ENCODE measurements at places on chromosomes 4 and X. TPM values are rescaled to one million over a fixed set of nuclear protein-coding genes. Genes with fewer than 3 reads are reported as not detected.
A peak's percentile ranks its signal among the peaks of the same experiment; 100 is the strongest.

- peak; percentile 43 for DNase-seq
These were observed at the start of gene MSL3 for GRCh38 chrX:11757719-11758399. TSS of gene MSL3 (plus strand) at chrX:11758237. CDS start at chrX:11758264, 27 bp downstream.

GRCh38 chr4:127403471-127404084, 229.2 kb upstream of the INTU start:
- peak; percentile 46 for DNase-seq

DNA sequence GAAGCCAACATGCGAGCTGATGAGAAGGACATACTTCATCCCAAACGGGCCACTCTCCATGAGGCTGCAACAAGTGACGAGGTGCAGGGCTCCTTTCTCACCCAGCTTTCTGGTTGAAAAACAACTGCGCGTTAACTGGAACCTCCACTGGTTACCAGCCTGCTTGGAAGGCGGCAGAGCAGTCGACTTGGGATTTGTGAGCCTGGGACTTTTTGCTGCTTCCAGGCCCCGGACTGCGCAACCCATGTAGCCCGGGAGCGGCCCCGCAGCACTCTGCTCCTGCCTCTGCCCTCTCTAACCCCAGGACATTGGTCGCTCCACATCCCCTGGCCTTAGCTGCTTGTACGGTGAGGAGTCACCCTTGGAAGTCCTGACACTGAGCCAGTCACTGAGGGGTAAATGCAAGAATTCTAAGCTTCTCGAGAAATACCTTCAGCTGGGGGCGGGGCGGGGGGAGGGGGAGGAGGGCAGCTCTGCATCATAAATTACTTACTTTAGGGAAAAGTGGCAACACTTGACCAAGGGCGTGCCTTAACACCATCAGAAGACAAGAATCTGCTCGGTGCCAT, 72.7 kb downstream of the MTMR1 start:
- DNase-seq = no peak

GRCh38 chr4:7960790-7961655, 21.4 kb upstream of the AFAP1 start:
- peak; percentile 87 for DNase-seq

DNA sequence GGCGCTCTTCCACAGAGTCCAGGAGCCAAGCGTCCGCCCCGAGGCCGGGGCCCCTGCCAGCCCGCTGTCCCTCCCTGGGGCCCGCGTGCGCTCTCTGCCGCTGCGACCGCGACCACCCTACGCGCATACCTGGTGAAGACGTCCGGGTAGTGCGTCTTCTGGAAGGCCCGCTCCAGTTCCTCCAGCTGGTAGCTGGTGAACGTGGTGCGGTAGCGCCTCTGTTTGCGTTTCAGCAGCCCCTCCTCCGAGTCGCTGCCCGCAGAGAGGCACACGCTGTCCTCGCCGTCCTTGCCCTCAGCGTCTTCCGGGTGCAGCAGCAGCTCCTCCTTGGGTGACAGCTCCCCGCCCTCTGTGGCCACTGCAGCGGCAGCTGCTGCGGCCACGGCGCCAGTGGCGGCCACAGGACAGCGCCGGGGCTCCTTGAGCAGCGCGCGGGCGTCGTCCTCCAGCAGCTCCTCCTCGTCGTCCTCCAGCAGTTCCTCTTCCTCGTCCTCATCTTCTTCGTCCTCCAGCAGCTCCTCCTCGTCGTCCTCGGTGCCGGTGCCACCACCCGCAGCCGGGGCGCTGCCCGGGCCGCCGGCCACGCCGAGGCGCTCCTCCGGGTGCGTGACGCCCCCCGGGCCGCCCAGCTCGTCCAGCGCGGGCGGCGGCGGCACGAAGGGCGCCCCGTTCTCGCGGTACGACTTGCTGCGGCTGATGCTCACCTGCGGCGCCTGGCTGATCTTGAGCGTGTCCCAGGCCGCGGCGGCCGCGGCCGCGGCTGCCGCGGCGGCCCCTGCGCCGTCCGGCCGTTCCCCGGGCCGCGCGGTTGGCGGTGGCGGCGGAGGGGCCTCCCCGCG, 2.8 kb downstream of the ARX start:
- DNase-seq = no peak

- DNase-seq = no peak
These were observed 23.2 kb upstream of the AMOT start for GRCh38 chrX:112863850-112864249.

DNA sequence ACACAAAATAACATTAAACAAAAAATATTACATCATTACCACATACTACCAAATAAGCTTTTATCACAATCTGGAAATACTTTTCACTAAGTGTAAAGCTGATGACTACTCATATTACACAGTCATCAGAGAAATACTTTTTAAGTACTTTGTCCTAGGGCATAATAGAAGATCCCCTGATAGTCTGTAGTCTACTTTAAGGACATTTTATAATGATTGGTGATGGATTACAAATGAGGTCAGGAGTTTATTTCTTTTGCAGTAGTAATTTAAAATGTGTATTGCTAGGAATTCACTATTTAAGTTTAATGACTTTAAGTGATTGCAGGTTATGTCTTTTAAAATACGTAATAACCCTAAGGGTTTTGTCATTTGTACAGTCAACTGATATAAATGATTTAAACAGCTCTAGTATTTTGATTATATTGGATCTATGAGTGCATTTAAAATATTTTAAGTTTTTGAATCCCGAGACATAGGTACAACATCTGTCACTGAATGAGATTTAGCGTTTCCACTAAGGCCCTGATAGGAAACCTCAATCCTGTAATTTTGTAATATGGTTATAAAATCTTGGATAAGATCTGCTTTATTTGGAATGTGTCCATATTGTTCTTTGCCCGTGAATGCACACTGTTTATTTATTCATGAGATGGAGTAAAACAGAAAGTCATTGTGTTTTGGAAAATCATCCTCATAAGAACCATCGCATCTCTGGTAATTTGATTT, 189.5 kb downstream of the ARAP2 start:
- DNase-seq = peak; percentile 17

- no peak for DNase-seq
These were observed 46.2 kb downstream of the CASK start for GRCh38 chrX:41877167-41877566.

- DNase-seq = no peak
These were observed 11.3 kb upstream of the SLC2A9 start for GRCh38 chr4:10032625-10033024.

DNA sequence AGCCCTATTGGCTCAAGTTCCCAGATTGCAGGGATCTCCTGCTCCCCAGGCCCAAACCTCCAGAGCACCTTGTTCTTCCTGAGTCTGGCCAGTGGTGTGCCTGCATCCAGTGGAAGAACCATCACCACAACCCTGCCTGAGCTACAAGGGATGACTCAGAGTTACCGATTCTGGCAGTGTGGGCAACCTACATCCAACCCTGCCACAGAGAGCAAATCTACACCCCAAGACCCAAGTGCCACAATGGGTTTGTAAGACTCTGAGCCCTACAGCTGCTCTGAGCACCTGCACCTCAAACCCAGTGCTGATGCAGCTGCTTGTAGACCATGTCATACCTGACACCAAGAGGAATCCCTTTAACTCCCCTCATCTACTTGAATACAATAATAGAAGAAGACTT, 110.0 kb downstream of the SOWAHB start:
- no peak for DNase-seq

DNA sequence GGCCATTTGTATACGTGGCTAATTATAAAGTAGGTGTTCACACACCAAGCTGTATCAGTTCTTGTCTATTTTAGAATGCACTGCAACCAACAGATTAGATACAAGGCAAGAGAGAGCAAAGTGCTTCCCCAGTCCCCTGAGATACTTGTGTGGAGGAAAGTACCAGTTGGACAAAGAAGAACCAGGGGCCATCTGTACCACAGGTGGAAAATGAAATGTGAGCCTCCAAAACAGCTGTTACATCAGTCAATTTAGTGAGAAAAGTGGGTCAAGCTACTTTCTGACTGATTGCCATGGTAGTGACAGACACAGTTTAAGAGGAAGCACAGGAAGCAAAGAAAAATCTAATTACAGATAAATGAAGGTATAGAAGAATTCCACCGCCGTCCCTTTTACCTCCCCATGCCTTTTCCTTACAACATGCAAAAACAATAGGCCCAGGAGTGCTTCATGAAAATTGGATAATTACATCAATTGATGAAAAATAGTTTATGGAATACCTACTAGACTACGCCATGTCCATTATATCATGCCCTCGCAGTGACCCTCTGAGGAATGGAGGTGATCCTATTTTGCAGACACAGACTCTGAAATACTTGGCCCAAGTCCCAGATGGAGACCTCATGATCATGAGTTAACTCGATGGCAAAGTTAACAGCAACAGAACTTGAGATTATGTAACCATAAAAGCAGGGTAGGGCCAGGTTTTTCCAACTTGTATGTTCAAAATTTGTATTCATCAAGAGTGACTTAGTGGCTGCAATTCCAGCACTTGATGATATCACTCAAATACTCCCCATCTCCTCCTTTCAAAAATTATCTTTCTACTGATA, 15.8 kb downstream of the SMPX start:
- DNase-seq = no peak

DNA sequence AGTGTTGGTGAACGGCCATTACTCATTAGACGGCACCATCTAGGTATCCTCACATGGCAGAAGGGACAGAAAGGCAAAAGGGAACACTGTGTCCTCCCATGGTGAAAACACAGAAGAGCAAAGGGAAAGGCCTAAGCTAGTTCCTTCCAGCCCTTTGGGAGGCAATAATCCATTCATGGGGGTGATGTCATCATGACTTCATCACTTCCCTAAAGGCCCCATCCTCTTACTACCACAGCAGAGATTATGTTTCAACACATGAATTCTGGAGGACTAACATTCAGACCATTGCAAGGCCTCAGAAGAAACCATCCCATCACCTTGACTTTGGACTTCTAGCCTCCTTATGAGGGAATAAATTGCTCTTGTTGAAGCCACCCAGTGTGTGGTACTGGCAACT, 238.2 kb downstream of the MGST2 start:
- DNase-seq = no peak

- no peak for DNase-seq
These were observed 32.5 kb upstream of the FHDC1 start for GRCh38 chr4:152903658-152904057.

- DNase-seq = peak; percentile 72
These were observed at the start of gene USP11 for GRCh38 chrX:47232803-47233332. TSS of gene USP11 (plus strand) at chrX:47233009. CDS start at chrX:47233044, 35 bp downstream.

- DNase-seq = peak; percentile 59
These were observed at the start of gene FGF5 for GRCh38 chr4:80266253-80266901. TSS of gene FGF5 (plus strand) at chr4:80266664. CDS start at chr4:80266825, 161 bp downstream.

DNA sequence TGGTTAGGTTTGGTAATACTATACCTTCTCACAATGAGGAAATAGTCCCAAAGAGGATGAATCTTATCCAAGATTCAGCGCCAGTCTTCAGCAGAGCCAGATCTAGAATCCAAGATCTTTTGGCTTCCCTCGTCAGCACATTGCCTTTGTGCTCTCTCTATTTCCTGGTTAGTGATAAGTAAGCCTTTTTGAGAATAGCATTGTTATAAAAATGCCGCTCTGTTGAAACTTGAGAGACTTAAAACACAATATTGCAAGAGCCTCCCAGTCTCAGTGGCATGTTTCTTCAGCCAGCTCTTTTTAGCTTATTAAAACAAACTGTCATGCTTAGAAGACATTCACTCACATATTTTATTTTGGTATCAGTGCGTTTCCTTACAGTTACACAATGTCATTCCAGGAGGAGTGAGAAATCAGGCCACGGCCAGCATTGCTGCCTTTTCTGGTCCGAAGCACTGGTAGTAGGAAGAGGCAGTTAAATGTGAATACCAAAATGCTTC, 141.4 kb downstream of the KLHL8 start:
- no peak for DNase-seq

DNA sequence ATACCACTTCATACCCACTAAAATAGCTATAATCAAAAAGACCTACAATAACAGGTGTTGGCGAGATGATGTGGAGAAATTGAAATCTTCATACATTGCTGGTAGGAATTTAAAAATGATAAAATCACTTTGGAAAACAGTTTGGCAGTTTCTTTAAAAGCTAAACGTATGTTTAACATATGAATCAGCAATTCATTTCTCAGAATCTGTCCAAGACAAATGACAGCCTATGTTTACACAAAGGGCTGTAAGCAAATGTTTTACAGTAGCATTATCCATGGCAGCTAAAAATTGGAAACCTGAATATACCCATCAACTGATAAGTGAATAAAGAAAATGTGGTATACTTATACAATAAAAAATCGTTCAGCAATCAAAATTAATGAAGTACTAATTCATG, 33.0 kb upstream of the ABCG2 start:
- no peak for DNase-seq

GRCh38 chr4:125590158-125590557, 275.4 kb downstream of the FAT4 start:
- no peak for DNase-seq

DNA sequence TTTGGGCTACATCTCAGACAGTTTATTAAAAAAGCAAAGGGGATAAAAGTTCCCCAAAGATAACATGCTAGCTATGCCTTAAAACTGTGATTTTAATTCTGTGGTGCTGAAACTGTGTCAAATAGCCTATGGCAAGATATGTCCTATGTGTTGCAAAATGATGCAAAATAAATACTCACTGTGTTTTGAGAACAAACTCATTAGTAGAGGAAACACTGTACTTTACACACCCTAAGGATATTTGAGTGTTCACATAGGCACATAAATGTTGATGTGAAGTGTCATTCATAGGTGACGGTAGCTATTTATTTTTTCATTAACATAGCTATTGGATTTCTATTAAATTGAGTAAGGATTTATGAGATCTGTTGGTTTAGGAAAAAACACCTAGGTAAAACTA, 351.9 kb downstream of the FAT4 start:
- DNase-seq = no peak

DNA sequence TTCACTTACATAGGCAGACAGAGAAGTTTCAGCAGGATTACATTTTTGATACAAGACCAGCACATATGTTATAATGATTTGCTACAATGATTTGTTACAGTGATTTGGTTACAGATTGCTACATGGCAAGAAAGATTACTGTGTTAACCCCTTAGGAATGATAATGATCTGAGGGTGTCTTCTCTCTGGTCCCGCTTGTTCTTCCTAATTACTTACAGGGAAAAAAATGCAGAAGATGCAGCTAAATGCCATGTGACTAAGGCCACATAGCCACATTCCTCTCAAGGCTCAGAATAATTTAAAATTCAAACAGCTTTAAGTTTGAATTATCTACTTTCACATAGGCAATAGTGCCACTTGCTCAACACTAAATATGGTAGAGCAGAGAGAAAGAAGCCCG, 9.7 kb upstream of the LAP3 start:
- no peak for DNase-seq

DNA sequence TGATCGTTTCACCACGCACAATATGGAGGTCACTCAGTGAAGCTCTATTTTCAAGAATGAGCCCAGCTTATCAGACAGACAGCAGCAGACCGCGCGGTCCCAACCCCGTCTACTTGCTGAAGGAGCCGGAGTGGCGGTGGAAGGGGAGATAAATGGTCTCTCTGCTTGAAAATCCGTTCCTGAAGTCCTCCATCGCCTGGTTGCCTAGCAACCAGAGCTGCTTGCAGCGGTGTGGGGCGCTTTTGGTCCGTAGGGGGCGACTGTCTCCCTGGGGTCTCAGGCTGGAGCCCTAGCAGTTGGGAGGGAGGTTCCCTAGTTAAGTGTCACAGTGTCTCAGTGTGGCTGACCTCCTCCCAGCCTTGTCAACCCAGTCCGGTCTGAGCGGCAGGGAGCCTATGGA, 8.3 kb upstream of the DLG3 start:
- DNase-seq = no peak

Gene HTN3
- not detected for polyA plus RNA-seq

Gene DIPK2B
- 9.6 TPM for polyA plus RNA-seq

Gene TSPAN6
- polyA plus RNA-seq = 158 TPM

Gene MCF2
- 1.0 TPM for polyA plus RNA-seq

Gene ZCCHC18
- 5.4 TPM for polyA plus RNA-seq

Gene EXOC1L
- not detected for polyA plus RNA-seq

Gene STBD1
- 1.7 TPM for polyA plus RNA-seq

Gene PPP1R2C
- polyA plus RNA-seq = not detected
